ENCODE measurements at places on chromosomes 11 and 22. TPM values are rescaled to one million over a fixed set of nuclear protein-coding genes. Genes with fewer than 3 reads are reported as not detected.

- no peak for DNase-seq
Observed at GRCh38 chr22:50626850-50627641, 906 bp downstream of the ARSA start.

- DNase-seq: no peak
Observed at GRCh38 chr11:105553025-105553424, 56.8 kb upstream of the GRIA4 start.

DNA sequence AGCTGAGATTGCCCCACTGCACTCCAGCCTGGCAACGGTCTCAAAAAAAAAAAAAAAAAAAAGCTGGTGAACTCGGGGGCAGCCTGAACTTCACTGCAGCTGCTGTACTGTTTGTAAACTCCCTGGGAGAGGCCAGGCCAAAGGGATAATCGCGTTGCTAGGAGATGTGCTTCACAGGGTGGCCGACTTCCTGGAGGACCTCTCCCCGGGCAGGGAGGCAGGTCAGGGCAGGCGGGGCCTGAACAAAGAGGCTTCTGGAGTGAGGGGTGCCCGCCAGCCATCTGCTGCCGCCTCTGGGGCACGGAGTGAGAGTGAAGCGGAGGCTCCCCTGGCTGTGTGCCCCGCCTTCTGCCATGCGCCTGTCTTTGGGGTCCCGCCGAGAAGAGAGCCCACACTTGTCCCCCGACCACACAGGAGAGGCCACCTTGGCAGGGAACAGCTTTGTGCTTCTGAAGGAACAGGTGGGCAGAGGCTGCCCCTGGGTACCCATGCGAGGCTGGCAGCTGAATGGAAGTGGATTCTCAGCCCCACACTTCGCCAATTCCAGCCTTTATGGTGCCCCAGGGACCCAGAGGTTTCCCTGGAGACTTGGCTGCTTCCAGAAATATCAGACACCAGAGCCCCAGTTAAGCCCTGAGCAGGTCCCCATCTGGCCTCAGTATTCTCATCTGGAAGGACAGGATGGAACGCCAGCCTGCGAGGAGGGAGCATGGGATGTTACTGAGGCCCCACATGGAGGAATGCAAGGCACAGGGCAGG, 29.6 kb downstream of the TMEM184B start:
- no peak for DNase-seq

DNA sequence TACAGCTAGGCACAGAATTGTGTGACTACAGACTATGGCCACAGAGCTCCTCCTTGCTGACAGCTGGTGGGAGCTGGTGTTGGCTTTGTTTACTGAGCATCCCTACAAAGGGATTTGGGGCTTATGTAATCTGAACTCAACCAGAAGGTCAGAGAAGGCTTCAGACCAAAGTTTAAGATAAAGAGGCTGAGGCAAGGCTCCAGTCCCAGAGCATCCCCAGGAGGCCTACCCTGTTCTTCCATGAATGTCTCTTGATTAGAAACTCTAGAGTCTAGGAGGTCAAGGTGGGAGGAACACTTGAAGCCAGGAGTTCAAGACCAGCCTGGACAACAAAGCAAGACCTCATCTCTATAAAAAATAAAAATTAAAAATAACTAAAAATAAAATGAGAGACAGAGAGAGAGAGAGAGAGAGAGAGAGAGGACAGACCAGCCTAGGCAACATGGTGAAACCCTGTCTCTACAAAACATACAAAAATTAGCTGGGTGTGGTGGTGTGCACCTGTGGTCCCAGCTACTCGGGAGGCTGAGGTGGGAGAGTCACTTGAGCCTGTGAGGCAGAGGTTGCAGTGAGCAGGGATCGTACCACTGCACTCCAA, 125.5 kb upstream of the SERPIND1 start:
- no peak for DNase-seq

DNA sequence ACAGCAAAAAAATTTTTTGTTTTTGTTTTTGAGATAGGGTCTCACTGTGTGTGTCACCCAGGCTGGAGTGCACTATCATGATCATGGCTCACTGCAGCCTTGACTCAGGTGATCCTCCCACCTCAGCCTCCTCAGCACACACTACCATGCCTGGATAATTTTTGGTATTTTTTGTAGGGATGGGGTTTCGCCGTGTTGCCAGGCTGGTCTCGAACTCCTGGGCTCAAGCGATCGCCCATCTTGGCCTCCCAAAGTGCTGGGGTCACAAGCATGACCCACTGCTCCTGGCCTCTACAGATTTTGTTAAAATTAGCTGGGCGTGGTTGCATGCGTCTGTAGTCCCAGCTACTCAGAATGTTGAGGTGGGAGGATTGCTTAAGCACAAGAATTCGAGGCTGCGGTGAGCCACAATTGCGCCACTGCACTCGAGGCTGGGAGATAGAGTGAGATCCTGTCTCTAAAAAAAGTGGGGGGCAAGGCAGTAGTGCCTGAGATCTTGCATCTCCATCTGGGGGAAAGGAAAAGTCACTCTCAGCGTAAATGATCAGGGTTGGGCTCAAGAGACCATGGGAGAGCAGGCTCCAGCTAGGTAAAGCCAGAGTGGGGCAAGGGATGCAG, 10.6 kb upstream of the DGKZ start:
- no peak for DNase-seq

- DNase-seq: no peak
Observed at GRCh38 chr22:25067851-25068421, 115.4 kb downstream of the KIAA1671 start.

GRCh38 chr11:83723999-83724398, 437.8 kb upstream of the CCDC90B start:
- DNase-seq: no peak

GRCh38 chr11:109864151-109864661, 229.0 kb upstream of the ZC3H12C start:
- no peak for DNase-seq

DNA sequence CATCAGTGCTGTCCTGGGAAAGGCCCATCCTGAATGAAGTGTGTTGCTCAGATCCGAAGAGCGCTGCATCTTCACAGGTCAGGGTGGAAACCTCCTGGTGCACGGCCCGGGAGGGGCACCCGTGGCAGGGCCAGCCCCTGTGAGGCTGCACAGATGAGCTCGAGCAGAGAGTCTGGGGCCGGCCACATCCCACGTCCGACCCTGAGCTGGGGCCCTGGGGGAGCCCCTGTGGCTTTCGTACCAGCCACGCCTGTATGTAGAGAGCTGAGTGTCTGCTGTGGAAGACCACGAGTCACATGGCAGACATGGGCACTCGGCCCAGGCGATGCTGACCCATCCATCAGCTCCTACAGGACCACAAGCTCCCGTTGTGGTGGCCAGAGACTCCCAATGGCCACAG, 24.9 kb upstream of the SEPTIN5 start:
- no peak for DNase-seq

DNA sequence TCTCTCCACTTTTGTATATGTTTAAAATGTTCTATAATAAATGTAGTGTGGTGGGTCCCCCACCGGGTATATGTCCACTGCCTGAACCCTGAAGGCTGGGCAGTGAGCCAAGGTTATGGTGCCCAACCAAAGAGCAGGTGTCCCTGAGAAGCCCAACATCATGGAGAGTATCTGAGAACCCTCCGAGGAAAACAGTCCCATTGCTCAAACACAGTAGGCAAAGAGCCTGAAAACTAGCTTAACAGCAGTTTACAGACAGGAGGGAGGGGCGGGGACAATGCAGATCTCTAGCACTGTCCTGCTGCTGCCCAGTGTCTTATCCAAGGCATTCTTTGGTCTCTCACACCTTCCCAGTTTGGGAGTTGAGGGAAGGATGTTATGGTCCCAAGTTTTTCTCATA, 91.0 kb downstream of the TMPRSS5 start:
- no peak for DNase-seq

- DNase-seq: no peak
Observed at GRCh38 chr11:37571246-37571645, 973.2 kb upstream of the RAG2 start.

DNA sequence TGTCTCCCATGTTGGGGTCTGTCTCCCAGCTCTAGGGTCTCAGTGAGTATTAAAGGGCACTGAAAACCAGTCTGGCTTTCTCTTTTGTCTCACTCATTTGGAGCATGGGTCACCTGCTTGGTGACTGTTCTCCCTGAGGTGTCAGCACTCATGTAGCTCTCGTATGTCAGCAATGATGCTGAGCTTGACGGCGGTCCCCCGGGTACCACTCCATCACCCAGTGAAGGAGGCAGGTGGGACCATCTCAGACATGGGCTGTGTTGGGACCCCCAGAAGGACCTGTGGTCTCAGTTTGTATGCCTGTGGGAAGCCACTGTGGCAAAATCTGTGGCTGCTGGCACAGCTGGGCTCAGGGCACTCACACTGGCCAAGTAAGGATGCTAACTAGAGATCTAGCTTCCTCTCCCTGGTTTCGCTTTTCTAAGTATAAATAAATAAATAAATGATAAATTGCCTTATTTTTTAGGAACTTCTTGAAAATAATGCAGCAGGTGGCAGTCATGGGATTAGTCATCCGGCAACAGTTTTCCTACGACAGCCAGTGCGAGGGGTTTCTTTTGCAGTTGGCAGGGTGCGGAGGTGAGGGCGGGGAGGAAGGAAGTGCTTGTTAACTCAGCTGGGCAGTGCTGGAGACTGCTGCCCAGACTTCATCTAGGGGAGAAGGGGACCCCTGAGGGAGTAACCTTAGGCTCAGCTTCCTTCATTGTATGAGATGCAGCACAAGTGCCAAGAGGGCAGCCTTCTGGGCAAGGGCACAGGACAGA, 48.8 kb downstream of the OSBP2 start:
- no peak for DNase-seq

- DNase-seq: no peak
Observed at GRCh38 chr11:843086-843734, 558 bp downstream of the TSPAN4 start.

DNA sequence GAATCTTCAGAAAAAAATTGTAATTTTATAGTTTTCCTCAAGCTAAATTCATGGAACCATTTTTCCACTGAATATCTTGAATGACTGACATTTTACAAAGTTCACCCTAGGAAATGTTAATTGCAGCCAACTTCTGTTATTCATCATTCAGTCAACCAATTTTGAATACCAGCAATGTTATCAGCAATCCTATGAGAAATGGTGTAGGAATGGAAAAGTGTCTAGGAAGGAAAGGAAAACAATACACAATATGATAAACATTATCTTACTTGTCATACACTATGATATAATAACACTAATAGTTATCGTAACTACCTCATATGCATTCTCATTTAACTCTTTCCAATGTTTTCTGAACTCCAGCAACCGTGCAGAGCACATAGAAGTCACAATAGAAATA, 790.5 kb upstream of the LRRC4C start:
- no peak for DNase-seq

OR51T1 gene
- total RNA-seq: not detected

ZP1 gene
- total RNA-seq: not detected

ARHGAP42 gene
- 51.6 TPM for total RNA-seq

C11orf52 gene
- total RNA-seq: 2.7 TPM

ENTHD1 gene
- not detected for total RNA-seq

GPR137 gene
- 4.7 TPM for total RNA-seq

MS4A7 gene
- 19.5 TPM for total RNA-seq

ASPHD2 gene
- 0.58 TPM for total RNA-seq

OR51B5 gene
- total RNA-seq: 4.3 TPM

Measured in urinary bladder (tissue), 4 donors.